Fibroblast of skin of right quadriceps (primary cell): ENCODE measurements at places on chromosomes 11 and 22.

DNA sequence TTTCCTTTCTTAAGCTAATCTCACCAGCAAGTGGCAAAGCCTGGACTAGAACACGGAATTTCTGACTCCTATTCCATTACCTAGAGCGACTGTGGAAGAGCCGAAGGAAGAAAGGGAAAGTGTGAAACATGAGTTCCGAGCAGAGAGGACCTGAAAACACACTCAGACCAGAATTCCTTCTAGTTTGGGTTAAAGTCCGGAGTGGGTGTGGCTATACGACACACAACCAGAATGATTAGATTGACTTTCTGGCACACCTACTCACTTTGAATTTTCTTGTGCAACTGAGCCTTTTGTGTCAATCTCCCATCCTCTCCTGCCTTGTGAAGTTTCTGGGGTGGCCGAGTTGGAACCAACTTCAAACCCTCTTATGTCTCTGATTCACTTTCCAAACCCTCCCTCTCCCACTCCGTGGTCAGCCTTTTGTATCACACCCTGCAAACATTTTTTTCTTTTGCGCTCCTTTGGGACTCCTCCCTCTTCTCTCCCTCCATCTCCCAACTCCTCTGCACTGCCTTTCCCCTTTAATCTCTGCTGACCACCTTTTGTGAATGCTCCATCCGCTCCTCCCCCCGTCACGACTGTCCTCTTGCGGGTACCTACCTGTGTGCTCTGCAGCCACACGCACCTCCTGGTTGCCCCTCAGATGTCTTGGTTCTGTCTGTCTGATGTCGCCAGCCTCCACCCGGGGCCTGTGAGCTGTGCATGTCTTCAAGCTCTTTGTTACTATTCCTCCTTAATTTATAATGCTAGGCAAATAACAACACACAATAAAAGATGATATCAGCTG, 86.3 kb upstream of the BLID start:
- peak; percentile 87 for DNase-seq

DNA sequence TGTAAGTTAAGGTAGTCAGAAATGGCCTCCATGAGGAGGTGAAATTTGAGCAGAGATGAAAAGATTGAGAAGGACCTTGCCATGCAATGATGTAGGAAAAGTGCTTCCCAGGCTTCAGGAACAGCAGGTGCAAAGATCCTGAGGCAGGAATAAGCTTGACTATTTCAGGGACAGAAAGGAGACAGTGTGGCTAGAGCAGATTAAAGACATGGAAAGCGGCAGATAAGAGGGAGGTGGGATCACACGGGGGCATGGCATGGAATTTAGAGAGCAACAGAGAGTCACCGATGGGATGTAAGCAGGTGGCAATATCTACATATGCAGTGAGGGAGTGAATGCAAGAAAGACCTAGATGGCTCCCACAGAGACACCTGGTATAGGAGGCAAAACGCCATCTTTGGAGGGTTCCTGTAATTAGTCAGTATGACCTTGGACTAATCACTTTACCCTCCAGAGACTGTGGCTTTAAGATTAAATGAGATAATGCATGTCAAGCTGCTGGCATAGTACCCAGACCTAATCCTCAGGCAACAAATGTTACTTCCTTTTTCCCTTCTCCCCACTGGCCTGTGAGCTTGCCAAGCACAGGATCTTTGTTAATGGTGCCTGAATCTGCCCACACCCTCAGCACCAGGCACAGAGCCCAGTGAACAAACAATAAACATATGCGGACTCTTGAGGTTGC, 24.6 kb upstream of the ACER3 start:
- peak; percentile 33 for DNase-seq

DNA sequence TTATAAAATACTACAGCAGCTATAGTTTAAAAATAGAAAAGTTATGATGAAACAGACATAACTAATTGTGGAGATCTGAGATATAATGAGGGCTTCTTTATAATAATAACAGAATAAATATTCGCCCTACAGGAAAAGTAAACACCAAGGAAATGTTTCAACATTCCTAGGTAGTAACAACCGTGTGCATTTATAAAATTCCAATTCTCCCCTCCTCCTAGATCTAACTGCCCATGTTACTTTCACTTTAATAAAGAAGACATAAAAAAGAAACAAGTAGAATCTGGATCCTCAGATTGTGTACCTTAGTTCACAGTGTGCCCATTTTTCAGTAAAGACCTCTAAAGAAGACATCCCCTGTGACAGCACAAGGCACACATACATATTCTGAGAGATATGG, 57.8 kb upstream of the MN1 start:
- peak; percentile 30 for DNase-seq

- no peak for DNase-seq
Observed at GRCh38 chr22:37972527-37972926, 11.8 kb downstream of the SOX10 start.

DNA sequence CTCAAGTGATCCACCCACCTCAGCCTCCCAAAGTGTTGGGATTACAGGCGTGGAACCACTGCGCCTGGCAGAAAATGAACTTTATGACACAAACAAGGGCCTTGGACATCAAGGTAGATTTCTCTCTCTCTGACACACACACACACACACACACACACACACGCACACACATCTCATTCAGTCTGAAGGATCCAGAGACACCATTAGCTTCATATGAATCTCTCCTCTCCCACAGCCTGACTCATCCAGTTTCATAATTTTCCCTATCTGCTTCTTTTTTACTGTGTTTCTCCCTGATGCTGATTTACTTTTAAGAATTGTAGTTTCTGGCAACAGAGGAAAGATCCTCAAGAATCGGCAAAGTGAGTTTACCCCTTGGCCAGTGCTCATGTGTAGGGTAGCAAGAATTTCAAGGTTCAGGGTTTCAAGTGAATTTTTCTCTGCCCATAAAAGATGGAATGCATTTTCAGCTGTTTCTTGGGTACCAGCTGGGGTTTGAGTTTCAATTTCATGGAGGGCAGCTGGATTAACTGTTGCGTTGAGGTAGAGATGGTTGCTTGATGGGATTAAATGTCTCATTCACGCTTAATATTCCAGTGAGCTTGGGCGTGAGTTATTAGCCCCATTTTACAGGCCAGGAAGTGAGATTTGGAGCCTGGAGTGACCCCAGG, 3.5 kb downstream of the MYO18B start:
- peak; percentile 15 for DNase-seq

- peak; percentile 63 for DNase-seq
Observed at GRCh38 chr11:126544108-126545056, 188.9 kb downstream of the ST3GAL4 start.

GRCh38 chr11:123742031-123742723, 717 bp upstream of the ZNF202 start:
- peak; percentile 2 for DNase-seq

DNA sequence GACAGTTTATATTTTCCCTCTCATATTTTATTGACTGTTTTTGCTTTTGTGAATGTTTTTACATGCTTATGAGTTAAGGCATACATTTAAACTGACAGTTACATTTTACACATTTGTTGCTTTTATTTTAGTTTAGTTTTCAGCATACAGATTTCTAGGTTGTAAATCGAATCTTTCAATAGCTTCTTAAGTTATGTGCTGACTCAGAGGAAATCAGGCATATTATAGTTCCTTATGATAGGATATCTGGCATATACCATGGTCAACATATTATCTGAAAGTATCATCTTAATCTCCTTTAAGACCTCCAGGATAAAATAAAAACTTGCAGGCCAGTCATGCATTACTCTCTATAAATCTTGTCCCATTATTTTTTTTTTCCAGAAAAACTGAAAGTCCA, 916.6 kb downstream of the LRRC4C start:
- peak; percentile 3 for DNase-seq

DNA sequence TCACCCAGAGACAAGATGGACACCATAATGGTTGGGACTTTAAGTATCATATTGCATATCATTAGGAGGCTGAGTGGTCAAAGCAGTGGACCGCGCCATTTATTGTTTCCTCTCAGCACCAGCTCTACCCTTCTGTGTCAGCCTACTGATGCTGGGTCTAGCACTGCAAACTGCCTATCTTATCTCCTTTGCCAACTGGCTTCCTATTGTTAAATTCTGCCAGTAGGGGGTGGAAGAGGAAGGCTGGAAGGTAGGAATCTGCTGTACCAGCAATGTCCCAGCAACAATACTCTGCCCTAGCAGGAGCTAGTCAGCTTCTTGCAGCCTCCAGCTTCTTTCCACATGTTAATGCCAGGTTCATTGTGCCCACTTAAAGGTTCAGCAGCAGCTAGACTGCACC, 367.1 kb upstream of the PDGFD start:
- DNase-seq = no peak

DNA sequence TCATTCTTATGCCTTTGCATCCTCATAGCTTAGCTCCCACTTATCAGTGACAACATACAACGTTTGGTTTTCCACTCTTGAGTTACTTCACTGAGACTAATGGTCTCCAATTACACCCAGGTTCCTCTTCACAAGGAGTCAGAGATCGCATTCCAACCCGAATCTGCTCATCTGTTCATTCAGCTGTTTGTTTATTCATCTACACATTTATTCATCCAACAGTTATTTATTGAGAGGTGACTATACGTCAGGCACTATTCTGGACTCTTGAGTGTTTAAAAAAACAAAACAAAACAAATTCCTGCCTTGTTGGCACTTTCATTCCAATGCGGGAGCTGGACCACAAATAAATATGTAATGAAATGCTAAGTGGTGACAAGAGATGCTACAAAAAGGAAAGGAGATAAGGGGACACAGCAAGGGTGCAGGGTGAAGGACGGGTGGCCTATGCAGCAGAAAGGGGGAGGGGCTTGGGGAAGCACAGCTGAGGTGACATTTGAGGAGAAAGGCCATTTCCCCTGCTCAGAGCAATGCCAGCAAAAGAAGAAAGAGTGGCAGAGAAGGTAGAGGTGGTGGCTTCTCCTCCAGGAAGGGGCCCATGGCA, 393.8 kb upstream of the SYN3 start:
- no peak for DNase-seq

DNA sequence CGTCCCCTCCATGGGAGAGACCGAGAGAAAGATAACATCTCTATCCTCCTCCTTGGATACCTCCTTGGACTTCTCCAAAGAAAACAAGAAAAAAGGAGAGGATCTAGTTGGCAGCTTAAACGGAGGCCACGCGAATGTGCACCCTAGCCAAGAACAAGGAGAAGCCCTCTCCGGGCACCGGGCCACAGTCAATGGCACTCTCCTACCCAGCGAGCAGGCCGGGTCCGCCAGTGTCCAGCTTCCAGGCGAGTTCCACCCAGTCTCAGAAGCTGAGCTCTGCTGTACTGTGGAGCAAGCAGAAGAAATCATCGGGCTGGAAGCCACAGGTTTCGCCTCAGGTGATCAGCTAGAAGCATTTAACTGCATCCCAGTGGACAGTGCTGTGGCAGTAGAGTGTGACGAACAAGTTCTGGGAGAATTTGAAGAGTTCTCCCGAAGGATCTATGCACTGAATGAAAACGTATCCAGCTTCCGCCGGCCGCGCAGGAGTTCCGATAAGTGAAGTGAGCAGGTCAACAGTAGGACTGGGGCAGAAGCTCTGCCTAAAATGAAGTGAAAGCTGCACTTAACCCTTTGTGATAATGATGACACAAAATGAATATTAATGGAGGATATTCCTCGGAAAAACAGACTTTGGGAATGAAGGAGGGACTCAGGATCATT, 65.3 kb downstream of the WNT11 start:
- no peak for DNase-seq

- DNase-seq = no peak
Observed at GRCh38 chr11:117670924-117671323, 126.1 kb downstream of the DSCAML1 start.

GRCh38 chr11:69791276-69792180, 16.4 kb upstream of the FGF4 start:
- DNase-seq = peak; percentile 90

- DNase-seq = peak; percentile 70
Observed at GRCh38 chr11:101686514-101686913, 102.7 kb upstream of the TRPC6 start.

DNA sequence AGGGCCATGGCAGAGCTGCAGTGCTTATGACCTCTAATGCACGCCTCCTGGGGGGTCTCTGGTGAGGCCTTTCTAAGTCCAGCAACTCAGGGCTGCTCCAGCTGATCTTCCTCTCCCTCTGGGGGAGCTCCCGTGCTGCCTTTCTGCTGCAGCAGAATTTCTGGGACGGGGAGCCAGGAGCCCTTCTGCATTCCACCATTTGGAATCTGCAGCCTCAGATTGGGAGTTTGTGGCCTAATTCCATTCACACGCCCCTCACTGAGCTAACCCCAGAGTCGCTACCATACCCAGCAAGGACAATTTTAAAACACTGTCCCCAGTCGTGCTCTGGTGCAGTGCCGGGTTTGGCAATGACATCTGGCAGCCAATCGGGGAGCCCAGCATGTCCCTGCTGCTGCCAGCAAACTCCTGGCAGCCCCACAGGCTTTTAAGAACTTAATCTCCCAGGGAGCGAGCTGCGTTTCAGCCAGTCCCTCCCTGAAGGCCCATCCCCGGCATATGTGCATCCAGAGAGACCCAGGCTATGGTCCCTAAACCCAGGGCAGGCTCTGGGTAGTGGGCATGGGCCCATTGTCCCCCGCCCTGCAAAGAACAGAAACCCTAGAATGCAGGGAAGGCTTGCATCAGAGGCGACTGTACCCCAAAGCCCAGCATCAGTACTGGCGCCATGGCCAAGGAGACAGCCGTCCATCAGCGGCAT, 4.7 kb downstream of the SHANK2 start:
- no peak for DNase-seq

DNA sequence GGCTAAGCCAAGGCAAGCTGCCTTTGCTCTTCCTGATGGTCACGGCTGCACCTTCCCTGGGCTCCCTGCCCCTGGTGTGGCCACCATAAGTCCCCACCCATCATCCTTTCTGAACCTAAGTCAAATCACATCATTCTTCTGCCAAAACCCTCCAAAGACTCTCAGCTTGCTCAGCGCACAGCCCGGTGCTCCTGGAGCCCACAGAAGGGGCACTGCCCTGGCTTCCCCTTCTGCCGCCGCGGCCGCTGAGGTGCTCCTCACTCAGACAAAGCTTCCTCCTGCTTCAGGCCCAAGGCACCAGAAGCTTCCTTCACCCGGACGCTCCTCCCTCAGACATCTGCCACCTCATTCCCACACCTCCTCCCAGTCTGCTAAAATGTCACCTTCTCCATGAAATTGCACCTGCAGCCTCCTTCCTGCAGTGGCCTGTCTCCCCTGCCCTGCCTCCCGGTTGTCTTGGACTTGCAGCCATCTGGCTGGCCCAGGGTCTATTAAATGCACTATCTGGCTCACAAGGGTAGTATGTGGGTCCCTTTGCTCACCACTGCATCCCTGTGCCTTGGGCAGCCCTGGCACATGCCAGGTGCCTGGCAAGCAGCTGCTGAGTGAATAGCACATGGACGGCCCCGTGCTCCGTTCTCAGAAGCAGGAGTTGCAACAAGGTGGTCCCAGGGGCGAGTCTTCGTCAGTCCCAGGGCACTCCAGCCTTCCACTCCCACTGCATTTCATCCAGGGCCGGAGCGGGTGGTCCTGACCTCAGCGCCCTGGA, 108.2 kb downstream of the WNT7B start:
- DNase-seq = no peak

DNA sequence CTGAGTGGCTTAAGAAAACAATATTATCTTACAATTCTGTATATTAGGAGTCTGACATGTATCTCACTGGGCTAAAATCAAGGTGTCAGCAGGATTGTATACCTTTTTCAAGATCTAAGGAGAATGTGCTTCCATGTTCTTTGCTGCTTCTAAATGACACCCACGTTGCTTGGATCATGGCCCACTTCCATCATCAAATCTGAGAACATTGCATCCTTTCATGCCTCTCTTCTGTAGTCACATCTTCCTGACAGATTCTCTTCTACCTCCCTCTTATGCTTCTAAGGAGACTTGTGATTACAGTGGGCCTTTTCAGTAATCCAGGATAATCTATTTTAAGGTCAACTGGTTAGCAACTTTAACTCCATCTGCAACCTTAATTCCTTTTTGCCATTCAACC, 499.4 kb downstream of the FAM181B start:
- DNase-seq = no peak
